Memory B cell (primary cell): ENCODE measurements at places on chromosomes 7 and 10.

DNA sequence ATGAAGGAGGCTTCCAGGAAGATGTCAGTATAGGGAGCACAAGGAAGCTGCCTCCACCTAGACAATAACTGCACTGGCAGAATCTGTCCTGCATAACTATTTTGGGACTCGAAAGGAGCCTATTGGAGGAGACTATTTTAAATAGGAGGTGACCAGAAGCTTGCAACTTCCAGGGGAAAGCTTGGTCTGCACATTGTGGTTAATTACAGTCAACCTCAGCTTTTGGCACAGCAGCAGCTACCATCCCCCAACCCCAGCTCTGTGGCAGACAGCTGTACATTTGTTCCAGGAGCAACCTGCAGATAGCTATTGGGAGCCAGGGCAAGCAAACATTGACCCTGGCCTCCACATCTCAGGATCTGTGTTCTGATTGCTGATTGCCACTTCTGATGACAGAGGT is 46.3 kb upstream of the NANOS1 start:
- DNase-seq, result no peak

DNA sequence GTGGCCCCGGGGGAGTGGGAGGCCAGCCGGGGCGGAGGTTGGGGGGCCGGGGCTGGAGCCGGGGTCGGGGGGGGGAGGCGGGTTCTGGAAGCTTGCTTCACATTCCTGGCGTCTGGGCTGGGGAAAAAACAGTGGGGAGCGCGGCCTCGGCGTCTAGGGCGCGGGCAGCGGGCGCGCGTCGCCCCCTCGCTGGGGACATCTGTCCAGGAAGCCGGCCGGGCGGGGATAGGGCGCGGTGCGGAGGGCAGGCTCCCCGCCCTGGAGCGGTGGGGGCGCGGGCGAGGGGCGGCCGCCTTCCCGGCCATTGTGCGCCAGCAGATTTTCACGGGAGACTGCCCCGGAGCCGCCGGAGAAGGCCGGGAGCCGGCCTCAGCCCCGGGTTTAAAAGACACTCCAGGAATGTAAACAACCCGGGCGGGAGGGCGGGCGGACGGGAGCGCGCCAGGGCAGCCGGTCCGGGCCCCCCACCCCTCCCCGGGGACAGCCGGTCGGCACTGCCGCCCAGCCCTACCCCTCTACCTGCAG is 1.4 kb downstream of the ZMIZ1 start:
- no peak for DNase-seq

- no peak for DNase-seq
These were observed 2.2 kb upstream of the MYL10 start for GRCh38 chr7:101631224-101631714.

DNA sequence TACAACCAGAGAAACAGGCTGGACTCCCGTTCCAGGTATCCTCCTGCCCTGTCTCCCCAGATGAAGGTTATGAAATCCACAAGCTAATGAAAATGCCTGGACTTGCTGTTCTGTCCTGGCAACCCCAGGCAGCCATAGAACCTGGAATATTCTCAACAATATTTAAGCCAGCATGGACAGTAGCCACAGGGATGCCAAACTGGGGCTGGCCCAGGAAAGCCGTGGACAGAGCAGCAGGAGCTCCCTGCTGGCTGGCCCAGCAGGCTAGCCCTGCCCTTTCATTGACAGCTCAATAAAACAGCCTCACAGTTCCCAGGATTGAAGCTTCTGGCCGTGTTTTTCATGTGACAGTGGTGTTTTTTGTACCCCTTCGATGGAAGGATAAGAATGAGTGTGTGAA is 230.6 kb downstream of the BMPER start:
- DNase-seq, result no peak

DNA sequence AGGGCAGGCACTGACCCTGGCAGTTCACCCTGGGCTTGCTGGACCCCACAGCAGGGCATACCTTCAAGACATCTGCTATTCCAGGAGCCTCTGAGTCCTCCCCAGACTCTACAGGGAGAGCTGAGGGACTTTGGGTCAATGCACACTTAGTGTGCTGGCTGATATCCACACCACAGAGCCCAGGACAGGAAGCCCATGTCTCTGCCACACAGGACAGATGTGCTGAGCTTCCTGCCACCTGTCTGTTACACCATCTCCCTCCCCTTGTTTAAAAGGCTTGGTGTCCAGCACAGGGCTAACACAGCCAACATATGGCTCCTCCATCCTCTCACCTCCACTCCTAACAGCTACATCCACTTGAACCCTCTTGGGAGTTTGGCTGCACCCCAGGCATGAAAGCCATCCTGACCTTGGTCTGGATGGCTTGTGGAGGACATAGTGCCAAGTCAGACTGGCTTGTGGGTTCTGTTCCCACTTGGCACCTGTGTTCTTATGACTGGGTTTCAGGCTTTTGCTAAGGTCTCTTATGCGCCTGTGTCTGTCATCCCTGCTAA is 529.8 kb downstream of the GALNT17 start:
- no peak for DNase-seq

- DNase-seq, result no peak
These were observed 14.8 kb upstream of the FHIP2A start for GRCh38 chr10:114806562-114807391.

- no peak for DNase-seq
These were observed 559 bp upstream of the FKBP14 start for GRCh38 chr7:30027065-30027456.

- no peak for DNase-seq
These were observed 204.9 kb upstream of the PTER start for GRCh38 chr10:16231734-16232435.

- no peak for DNase-seq
These were observed 18.4 kb downstream of the TSPAN14 start for GRCh38 chr10:80472234-80473095.

DNA sequence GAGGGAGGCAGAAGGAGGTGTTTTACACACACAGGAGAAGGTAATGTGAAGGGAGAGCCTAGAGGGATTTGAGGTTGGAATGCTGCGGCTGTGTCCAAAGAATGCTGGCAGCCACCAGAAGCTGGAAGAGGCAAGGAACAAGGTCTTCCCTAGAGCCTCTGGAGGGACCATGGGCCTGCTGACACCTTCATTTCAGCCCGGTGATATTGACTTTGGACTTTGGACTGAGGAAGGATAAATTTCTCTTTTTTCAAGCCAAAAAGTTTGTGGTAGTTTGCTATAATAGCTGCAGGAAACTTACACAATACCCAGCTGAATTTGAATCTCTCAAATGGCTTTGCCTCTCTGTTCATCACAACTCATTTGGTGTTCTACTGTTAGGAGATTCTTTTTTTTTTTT is 34.6 kb downstream of the UBN2 start:
- DNase-seq, result no peak

- no peak for DNase-seq
These were observed 61.8 kb upstream of the MET start for GRCh38 chr7:116610210-116610609.

DNA sequence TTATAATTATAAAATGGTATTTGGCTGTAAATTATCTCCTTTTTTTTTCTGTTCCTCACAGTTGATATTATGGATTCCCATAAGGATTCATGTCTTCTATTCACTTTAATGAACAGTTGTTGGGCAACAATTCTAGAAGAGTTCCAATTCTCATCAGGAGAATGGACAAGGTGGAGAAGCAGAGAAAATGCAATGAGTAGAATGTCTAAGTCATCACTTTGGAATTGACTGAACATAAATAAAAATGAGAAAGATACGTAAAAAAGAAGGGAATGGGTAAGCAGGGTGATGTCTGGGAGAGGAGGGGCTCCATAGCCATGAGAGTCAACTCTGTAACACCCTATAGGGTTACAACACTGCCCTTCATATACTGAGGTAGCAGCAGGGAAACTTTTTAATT is 1.8 kb upstream of the CAV2 start:
- DNase-seq, result no peak

DNA sequence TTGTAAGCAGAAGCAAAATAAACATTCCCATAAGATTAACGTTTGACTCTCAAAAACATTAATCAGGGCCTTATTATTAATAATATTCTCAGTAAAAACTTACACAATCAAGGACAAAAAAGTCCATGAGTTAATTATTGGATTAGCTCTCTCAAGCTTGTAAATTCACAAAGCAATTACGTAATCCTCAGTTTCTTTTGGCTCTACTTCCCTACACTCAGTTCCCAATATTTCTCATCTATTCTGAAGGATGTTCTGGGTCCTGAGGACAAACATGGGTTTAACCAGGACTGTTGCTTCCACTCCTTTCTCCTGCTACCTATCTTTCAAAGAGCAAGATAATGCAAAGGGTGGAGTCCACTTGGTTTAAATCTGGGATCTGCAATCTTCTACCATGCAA is 15.1 kb downstream of the FBXL13 start:
- no peak for DNase-seq

GRCh38 chr7:9091282-9091681 is 657.9 kb downstream of the NXPH1 start:
- no peak for DNase-seq

DNA sequence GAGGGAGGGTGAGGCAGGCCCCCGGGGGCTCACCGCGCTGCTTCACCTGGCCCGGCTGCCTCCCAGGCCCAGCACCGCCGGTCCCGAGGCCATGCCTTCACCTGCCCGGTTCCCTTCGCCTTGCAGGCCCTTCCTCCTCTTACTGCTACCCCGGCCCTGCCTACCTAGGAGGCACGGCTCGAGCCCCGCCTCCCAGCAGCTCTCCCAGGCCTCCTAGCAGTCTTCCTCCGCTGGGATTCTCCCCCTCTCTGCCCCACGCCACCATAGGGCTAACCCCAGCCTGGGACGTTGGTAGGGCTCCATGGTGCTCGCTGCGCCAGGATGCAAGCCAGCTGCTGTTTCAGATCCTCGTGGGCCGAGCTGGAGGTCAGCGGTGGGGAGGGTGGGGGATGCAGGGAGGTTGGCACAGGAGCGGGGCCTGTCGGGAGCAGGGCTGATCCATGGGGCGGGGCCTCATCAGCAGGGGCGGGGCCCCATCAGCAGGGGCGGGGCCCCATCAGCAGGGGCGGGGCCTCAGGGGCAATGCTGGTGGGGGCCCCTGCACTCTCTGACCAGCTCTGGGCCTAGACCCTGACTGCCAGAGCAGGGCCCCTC is 63.3 kb downstream of the RASGEF1A start:
- peak; percentile 45 for DNase-seq

GRCh38 chr7:22447008-22447407 is 53.0 kb downstream of the STEAP1B start:
- no peak for DNase-seq

GRCh38 chr7:135690566-135690965 is 28.3 kb downstream of the STMP1 start:
- no peak for DNase-seq

GRCh38 chr7:135335628-135336139 is 102.0 kb downstream of the STRA8 start:
- no peak for DNase-seq

DNA sequence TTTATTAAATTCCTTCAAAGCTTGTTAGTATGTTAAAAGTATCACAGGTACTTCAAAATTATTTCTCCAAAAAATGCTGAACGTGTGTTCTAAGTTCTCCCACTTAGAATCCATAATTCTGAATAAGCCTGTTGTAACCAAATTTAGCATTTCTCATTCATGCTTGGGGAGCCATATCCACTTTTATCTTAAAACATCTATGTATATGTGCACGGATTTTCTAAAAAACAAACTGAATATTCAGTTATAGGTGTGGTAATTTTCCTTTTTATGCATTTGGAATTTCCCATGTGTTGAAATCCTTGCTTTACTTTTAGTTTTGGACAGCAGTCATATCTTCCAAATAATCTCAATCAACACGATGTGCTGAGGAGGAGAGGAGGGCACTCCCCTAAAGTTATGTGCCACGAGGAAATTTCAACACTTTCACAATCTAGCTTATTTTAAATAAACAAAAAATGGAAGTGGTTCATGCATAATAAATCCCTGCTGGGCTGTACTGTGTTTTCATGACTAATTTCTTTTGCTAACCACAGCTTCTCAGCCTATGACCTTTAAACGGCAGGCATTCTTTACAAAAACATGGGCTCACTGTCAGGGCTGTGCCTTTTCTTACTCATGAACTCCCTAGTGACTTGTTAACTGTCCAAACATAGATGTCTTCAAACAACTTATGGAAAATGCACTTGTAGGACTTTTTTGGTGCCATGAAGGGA is 380.3 kb upstream of the SEMA3C start:
- no peak for DNase-seq

- no peak for DNase-seq
These were observed 259.3 kb downstream of the SNX13 start for GRCh38 chr7:17680943-17681351.

DNA sequence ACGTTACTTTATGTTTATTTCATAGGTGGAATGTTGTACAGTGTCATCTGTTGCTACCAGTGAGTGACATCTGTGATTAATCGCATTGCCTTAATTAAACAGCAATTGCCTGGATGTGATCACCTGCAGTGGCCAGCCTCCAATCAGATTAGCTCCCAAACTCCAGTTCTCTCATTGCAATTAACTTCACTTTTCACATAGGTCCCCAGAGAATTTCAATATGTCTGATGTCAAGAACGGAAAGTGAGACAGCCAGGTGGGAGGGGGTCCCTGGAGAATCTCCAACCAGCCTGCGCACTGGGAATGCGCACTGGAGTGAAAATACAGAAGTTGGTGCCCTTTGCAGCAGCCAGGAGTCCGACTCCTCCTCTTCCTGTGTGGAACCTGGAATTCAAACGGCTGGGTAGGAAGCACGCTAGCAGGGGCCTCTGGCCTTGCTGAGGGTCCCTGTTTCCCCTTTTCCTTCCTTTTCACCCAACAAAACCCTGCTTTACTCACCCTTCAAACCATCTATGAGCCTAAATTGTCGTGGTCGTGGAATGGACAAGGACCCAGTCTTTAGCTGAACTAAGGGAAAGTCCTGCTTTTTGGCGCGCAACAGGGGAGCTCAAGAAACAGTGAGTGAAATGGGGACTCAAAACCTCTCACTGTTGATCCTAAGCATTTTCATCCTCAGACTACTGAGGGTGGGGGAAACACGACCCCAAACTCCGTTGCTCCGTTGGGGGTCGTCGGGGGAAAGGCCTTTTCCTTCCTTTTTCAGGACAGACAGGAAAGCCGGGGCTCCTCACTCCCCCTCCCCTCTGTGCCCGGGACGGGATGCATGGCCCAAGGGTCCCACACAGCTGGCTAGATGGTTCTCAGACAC is 1355.5 kb upstream of the LRRTM3 start:
- DNase-seq, result no peak

DNA sequence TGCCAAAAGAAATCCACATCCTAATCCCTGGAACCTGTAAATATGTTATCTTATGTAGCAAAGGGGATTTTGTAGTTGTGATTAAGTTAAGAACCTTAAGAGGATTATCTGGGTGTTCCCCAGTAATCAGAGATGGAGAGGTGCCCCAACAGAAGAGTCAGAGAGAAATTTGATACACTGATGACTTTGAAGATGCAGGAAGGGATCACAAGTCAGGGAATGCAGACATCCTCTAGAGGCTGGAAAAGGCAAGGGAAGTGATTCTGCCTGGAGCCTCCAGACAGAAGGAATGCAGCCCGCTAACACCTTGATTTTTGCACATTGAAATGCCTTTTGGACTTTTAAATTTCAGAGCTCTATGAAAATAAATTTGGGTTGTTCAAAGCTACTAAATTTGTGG is 531.7 kb downstream of the DNAJB9 start:
- no peak for DNase-seq

DNA sequence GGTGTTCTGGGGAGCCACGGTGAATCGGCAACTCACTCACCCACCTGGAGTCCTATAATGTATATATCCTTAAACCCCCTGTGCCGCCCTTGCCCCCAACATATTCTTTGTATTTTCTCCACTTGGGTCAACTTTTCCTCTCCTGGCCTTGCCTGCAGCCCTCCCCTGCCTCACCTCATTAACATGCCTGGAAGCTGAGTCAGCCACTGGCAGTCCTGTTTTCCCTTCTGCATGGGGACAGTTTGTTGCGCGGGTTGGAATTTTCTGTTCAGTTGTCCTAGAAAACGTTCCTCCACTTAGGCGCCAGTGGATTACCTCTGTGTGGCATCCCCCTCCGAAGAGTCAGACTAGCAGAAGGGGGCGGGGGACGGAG is 97.4 kb downstream of the C10orf105 start:
- no peak for DNase-seq

GRCh38 chr7:158494643-158495042 is 93.0 kb downstream of the PTPRN2 start:
- DNase-seq, result no peak
